Right ventricle myocardium superior (tissue), 1 donor: ENCODE measurements at places on chromosomes 7 and 10.

GRCh38 chr10:65496541-65496940 lies 1429.3 kb upstream of the LRRTM3 start:
- no peak for DNase-seq

- no peak for DNase-seq
Observed at GRCh38 chr10:107561136-107561650, 396.7 kb upstream of the SORCS1 start.

DNA sequence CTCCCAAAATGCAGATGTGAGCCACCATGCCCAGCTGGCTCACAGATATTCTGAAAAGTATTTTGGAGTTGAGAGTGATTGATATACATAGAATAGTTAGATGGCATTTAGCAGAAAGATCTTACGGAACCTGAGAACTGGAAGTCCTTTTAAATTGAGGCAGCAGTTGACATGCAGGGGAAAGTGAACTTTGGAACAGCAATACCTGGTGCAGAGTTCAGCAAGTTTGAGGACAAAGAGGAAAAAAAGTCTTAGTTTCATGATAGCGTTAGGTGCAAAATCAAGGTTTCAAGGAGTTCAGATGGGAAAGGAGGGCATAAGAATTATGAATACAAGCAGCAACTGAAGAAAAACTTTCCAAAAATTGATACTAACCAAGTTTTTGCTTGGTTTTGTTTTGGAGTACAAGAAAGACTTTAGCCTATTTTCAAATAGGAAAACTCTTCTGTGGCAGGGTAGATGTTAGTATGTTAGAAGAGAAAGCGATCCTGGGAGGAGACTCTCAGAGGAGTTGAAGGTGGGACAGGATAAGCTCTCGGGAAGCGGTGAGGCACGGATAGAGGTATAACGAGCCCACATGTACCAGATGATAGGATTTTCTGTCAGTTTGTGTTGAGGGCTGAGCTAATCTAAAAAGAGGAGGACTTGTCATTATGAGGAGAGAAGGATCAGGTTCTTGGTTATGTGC lies 28.0 kb upstream of the STMP1 start:
- DNase-seq: no peak

- no peak for DNase-seq
Observed at GRCh38 chr7:132650498-132650897, 74.2 kb upstream of the PLXNA4 start.

DNA sequence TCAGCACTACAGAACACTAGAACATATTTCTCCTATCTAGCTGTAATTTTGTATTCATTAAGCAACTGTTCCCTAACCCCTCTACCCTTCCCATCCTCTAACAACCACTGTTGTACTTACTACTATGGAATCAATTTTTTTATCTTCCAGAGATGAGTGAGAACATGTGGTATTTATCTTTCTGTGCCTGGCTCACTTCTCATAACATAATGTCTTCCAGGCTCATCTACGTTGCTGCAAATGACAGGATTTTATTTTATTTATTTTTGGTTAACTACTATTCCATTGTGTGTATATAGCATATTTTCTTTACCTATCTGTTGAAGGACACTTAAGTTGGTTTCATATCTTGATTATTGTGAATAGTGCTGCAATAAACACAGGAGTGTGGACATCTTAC lies 200.9 kb upstream of the CHRM2 start:
- no peak for DNase-seq
